ENCODE measurements at places on chromosomes 3 and 15.

- DNase-seq = no peak
Measured at GRCh38 chr3:183411216-183411922, 17.1 kb downstream of the MCF2L2 start.

GRCh38 chr3:26484140-26484539 is 138.4 kb upstream of the LRRC3B start:
- no peak for DNase-seq

- DNase-seq = no peak
Measured at GRCh38 chr3:170790647-170791046, 79.3 kb downstream of the RPL22L1 start.

DNA sequence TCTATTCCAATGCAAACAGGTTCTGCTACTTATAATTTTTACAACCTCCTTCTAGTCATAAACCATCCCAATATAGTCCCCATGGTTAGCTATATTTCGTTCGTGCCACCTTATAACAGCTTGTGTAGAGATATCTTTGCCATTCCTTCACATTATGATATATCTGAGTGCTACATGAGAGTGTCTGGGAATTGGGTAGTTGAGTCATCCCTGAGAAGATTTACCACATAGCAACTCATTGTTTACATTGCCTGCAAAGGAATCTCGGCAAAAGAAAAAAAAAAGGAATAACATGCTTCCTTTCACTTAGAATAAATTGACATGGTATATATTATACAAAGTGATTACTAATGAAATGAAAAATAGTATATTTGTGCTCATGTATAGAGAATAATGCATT is 86.0 kb upstream of the VGLL3 start:
- DNase-seq = no peak

DNA sequence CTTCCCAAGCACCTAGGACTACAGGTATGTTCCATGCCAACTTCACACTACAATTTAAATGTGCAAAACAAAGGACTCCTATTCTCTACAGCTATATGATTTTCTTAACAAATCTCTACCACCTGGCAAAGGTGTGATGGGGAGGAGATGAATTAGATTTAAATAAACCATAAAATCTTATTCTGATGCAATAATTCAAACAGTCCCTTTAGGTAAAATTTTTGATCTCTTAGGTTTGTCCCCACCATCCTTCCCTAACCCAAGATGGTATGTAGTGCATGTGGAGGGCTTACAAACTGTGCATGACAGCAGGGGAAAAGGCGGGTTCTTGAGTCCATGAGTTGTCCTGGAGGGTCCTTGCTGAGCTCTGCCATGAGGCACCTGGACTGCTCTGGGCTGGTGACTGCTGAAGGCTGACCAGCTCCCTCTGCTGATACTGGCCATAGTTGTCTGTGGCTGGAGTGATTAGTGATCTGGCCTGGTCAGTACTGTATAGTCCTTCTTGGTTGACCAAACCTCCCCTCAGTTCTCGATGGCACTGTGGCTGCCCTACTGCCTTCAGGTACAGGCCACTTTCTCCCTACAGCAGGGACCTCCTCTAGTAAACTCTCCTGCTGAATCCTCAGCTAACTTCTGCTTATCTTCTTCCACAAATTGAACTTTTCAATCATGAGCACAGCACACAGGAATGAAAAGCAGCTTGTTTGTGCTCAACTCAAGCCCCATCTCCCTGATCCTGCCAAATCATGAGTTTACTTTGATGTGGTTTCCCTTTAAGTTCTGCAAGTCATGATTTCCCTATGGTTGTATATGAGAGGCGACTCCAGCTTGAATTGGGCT is 30.1 kb downstream of the CFAP161 start:
- no peak for DNase-seq

GRCh38 chr15:90020936-90021507 is 19.9 kb downstream of the ZNF710 start:
- no peak for DNase-seq

DNA sequence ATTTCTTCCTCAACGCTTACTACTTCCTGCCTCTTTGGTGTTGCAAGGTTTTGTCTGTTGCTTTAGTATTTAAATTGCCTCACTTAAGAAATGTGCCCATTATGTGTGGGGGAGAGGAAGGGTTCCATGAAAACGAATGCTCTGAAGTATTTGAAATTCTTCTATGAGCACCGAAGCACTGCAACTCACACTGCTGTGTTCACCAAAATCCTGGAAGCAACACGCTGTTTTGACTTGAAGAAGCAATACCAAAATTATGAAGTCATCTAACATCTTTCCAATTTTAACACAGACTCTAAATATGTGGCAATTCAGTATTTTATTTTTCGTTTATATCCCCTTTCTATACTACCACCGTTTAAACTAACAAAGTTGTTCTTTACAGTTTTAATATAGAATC is 101.5 kb downstream of the RBMS3 start:
- no peak for DNase-seq

GRCh38 chr3:53577506-53577905 is 83.1 kb downstream of the CACNA1D start:
- no peak for DNase-seq

DNA sequence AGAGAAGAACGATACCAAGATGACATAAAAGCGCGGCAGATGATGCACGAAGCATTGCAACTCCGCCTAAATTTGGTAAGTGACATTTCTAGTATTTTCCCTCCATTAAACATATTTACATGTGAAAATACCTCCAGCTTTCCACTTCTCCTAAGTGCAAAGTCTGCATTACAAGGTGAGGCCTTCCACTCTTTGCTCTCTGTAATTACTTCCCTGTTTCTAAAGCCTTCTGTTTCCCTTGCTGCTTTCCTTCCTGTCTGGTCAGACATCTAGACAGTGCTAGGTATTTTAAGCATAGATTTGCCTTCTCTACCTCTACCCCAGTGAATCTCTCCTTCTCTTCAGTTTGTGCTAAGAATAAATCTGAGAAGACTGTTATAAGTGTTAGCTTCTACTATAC is 1.9 kb downstream of the P2RY12 start:
- DNase-seq = no peak

DNA sequence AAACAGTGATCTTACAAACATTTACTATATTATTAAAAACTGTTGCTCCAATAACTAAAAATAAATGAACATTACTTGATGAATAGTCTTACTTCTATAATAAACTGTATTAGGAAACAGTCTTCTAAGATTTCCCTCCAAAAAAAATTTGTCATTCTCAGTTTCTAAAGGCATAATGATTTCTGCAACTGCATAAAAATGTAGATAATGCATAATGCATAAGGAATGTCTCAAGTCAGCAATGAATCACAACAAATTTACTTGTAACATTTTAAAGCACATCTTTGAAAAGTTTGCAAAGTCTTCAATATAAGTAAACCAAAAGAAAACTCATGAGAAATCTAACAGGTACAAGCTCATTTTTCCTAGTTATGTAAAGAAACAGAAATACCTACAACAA is 113.5 kb downstream of the VPS13C start:
- no peak for DNase-seq

DNA sequence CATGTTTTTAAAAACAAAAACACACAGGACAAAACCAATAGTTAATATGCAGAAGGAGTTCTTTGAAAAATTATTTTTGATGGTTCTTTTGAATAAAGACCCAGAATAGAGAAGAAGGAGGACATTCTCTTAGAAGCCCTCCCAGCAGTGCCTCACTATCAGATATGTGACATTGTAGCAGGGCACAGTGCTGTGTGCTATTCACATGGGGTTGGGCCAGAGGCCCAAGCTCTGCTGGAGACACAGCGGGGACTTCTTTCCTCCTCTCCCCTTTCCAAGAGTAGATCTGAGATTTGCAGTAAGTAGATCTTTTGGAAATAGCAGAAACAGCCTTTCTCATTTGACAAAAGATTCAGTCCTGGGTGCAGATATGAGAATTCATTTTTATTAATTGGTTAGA is 6.3 kb downstream of the GYG1 start:
- DNase-seq = no peak

DNA sequence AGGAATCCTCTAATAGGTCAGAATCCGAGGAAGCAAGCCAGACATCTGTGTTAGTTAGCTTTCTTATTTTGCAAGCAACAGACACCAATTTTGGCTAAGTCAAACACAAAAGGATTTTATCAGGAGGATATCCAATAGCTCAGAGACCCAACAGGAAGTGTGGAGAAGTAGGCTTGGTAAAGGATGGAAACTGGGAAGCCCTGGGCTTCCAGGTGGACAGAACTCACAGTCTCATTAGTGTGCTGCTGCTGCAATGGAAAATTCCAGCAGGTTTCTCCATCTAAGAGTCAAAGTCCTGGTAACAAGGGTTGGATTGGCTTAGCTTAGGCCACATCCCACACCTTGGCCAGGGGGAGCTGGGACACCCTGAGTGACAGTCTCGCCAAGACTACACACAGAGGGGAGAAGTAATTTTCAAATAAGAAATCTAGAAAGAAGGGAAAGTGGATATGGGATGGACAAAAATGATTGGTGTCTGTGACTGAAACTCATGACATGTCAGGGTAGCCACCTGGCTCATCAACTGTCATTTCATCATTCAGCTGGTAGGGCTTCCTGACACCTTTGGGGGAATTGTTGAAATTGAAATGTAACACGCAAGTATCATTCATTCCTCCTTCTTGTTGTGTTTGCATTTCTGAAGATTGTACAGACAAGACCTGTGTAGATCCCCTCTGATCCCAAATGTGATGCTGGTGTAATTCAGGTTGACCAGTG is 158.6 kb downstream of the THSD4 start:
- DNase-seq = no peak
